Activated CD4-positive, alpha-beta T cell treated with anti-CD3 and anti-CD28 coated beads, Interleukin-2, amount 50 U/mL, for 1 hour (primary cell): ENCODE measurements at places on chromosomes 5 and 9.
A peak's percentile ranks its signal among the peaks of the same experiment; 100 is the strongest.

DNA sequence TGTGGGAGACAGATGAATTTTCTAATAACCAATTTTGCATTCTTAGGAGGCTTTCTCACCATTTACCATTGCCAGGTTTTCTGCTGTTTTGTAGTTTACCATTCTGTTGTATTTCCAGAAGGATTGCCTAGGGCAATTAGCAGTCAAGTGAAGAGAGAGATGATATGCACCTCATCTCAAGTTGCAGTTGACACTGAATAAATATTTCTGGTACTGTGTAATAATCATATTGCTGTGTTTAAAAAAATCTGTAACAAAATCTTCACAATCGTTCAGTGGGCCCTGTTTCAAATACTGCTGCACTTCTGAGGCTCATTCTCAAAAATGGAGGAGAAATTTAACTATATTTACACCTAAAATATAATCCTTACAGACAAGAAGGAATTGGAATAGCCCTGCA is 706.1 kb upstream of the PTPRD start:
- no peak for DNase-seq

GRCh38 chr5:113263545-113263944 is 171.2 kb downstream of the TSSK1B start:
- DNase-seq = no peak

DNA sequence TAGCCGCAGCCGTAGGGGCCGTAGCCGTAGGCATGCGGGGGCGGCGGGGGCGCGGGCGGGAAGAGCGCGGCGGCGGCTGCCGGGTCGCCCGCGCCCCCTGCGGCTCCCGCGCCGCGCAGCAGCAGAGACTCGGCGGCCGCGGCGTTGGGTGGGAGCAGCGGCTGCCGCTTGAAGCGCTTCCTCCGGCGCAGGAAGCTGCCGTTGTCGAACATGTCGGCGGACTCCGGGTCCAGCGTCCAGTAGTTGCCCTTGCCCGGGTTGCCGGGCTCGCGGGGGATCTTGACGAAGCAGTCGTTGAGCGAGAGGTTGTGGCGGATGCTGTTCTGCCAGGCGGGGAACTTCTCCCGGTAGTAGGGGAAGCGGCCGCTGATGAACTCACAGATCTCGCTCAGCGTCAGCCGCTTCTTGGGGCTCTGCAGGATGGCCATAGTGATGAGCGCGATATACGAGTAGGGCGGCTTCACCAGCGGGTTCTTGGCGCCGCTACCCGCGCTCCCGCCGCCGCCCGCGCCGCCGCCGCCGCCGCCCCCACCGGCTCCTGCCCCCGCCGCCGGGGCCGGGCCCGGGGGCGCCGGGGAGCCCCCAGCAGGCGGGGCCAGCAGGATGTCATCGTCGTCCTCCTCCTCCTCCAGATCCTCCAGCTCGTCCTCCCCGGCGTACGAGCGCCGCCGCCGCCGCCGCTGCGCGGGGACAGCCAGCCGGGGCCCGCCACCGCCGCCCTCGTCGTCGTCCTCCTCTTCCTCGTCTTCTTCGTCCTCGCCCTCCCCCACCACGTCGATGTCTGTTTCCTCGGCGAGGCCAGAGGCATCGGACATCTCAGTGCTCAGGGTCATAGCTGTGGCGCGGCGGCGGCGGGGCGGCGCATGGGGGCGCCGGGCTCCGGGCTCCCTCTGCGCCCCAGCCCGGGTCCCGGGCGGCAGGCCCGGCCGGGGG is 781 bp downstream of the FOXD1 start:
- peak; percentile 40 for DNase-seq

DNA sequence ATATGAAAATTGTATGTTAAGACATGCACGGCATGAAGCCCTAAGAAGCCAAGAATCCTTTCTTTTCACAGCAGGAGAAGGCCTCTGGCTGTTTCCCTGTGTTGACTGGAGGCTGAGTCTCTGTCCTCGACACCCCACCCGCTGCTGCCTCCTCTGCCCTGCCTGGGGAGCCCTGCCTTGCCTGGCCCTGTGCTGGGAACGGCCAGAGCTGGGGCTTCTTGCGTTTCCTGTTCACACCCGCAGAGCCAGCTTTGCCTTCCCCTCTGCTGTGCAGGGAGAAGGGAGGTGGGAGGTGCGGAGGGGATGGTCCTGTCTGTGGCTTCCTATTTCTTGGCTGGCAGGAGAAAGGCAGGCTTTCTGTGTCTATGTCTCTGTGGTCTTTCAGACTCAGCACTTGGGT is 6.9 kb upstream of the GMCL2 start:
- DNase-seq = no peak

GRCh38 chr9:122347348-122348287 is 23.2 kb upstream of the PTGS1 start:
- DNase-seq = peak; percentile 4

DNA sequence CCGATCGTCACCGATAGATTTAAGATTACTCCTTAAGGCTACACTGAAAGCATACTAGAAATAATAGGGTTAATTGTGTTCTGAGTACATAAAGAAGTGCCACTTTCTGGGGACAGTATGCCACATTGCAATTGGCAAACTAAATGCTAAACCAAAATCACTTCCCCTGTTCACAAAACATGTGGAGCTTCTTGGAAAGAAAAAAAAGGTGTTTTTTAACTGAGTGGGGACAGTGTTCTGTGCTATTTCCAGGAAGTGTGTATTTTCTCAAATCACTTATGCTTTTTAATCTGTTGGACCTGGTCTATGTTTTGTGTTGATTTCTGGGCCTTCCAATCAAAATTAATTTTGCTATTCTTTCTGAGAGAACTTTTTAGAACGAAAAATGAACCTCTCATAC is 149.3 kb upstream of the MPDZ start:
- no peak for DNase-seq

GRCh38 chr5:140141241-140141640 is 15.5 kb downstream of the IGIP start:
- DNase-seq = no peak

DNA sequence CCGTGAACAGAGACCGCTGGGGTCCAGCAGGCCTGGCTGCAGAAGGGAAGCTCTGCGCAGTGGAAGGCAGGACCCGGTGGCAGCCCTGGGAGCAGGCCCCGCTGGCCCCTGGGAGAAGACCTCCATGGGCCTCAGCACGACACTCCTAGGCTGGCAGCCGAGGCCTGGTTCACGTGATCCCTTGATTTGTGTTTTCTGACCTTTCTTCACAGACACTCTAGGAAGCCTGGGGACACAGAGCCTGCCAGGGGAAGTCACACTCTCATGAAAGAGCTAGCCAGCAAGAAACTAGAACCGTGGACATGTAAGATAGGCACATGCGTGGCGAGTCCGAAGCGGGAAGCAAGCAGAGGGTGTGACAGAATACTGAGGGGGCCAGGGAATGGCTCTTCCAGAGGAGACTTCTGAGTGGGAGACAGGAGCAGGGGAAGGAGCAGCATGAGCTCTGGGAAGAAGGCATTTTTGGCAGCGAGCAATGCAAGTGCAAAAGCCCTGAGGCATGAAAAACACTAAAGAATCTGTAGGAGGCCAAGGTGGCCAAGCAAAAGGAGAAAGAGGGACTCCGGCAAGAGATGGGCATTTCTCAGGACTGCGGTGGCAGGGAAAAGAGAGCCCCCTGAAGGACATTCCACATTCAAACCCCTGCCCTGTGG is 26.6 kb upstream of the IL17B start:
- DNase-seq = no peak

DNA sequence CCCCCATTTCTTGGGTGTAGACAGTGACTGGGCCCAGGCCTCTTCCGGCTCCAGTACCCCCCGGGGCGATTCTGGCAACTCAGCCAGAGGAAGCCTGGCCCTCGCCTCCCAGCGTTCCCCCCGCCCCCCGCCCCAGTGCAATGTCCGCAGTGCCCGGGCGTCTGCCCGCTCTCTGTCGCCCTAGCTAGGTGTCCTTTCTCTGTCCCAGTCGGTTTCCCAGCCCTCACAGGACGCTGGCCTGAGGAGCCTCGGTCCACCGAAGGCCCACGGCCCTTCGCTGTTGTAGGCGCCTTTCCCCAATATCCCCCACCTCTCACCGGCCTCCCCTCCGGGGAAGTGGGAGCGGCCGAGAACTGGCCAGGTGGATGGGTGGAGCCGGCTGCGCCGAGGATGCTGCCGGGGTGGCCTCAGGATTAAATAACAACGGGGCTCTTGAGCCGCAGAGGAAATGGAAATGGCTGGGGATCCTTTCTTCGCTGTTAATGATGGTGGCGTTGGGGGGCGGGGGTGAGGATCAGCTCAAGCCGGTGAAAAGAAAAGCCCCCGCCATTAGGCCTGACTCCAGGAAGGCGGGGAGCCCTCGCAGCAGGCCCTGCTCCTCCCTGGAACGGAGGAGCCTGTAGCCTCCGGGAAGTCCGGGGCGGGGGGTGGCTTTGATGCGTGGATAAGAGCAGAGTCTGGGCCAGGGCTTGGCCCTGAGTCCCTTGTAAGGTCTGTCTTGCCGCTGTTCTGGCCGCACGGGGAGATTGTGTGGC is 1.1 kb upstream of the SPRY4 start:
- no peak for DNase-seq

DNA sequence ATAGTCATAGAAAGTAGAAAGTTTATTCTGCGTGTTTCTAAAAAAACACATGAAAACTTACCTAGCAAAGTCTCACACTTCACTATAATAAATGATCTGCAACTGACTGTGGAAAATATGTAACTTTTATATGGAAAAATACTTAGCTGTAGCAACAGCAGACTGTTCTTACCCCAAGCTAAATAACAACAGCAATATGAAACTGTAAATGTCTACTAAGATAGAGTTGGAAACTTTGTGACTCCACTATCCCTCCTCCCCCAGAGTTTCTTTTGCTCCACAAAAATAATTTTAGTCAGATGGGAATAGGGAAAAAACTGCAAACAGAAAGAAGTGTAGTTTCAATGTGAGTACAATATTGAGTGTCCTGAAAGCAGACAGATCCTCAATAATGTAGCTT is 21.0 kb downstream of the MLLT3 start:
- no peak for DNase-seq

DNA sequence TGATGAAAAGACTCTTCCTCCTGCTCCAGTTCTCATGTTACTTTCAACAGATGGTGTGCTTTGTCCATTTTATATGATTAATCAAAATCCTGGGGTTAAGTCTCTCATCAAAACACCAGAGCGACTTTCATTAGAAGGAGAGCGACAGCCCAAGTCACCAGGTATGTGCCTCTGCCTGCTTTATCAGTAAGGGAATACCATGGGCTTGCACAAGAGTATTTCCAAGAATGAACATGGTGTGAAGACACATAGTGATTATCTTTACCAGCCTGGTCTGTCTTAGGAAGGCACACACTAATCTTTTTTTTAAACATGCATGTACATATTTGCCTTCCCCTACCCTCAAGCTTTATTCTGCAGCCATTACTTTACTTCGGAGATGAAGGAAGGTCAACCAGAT is 15.2 kb downstream of the NUP214 start:
- no peak for DNase-seq

GRCh38 chr5:66560371-66560770 is 35.8 kb upstream of the MAST4 start:
- DNase-seq = no peak
